ENCODE measurements at places on chromosomes 16 and 17. TPM values are rescaled to one million over a fixed set of nuclear protein-coding genes. Genes with fewer than 3 reads are reported as not detected.

CEP295NL gene
- total RNA-seq = not detected

DNA sequence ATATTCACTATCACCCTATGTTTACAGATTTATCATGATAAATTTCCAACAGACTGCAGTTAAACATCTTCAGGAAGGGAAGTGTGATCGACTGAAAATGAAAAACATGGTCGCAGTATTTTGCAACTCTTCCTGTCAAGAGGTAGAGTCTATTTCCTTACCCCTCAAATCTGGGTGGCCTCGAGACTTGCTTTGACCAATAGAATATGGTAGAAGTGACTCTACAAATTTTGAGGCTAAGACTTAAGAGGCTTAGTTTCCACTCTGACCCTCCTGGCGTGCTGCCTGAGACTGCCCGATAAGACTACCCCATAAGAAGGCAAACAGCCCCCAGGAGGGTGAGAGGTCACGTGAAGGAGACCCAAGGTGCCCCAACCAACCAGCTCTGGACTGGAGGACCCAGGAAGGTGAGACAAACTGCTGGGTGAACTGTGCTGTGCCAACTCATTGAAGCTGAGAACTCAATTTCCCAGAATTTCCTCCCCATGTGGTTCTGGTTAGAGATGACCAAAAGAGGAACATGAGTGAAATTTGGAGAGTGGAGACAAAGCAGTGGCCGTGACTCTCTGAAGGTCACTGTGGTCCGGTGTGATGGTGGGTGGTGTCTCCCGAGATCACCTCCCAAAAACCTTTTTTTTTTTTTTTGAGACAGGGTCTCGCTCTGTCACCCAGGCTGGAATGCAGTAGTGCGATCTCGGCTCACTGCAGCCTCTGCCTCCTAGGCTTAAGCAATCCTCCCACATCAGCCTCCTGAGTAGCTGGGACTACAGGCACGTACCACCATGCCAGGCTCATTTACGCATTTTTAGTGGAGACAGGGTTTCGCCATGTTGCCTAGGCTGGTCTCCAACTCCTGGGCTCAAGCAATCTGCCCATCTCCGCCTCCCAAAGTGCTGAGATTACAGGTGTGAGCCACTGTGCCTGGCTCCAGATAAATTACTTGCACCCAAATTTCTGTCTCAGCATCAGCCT, 38.2 kb upstream of the LITAF start:
- no peak for DNase-seq

GRCh38 chr16:86133377-86133776, 234.4 kb downstream of the IRF8 start:
- no peak for DNase-seq

ITGAL gene
- 287 TPM for total RNA-seq

MYCBPAP gene
- 2.6 TPM for total RNA-seq

DNA sequence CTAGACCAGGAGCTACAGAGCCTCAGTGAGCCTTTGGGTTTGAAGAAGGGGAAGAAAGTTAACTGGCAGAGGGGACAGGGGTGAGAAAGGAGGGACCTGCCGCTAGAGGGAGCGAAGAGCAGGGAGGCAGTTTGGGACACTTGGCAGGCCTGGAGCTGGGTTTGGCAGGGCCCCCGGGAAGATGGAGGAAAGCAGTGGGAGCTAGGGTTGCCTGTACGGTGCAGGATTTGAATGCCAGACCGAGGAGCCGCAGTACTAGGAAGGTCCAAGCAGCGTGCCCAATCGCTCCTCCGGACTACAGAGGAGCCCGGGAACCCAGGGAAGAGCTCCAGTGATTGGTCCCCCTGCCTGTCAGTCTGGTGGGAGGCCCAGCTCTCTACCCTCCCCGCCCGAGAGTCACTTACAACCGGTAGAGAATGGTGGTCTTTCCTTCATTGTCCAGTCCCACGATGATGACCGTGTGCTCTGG, 1.3 kb downstream of the ARL5C start:
- DNase-seq = peak; percentile 62

DNA sequence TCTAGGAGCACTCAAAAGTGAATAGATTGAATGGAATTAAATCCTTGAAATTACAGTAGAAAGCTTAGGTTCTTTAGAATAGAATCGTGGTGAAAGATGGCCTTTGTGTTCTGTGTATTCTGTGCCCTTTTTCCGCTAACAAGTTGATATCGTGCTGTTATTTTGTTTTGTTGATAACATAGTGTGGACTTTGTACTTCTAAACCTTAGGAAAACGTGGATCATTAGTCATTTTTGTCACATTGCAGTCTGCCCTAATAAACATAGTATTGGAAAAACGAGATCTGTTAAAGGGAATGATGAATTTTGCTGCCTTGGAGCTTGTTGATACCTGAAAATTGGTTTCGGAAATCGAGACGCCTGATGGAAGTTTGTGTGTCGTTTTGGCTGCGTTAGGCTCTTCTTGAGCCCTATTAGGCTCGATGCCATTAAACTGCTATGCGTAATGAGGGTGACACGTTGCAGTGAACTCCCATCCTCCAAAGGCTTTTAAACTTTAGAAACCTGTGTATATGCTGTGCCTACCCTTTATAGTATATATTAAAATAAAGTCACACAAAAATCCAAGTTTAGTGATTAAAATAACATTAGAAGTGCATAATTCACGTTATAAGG, 145.7 kb downstream of the PRKCA start:
- DNase-seq = no peak

- no peak for DNase-seq
These were observed 3.6 kb upstream of the CHMP6 start for GRCh38 chr17:80987941-80988461.

NPIPA3 gene
- total RNA-seq = 2.7 TPM

CLDN7 gene
- total RNA-seq = 0.60 TPM
